ENCODE measurements at places on chromosomes 4 and X.

GRCh38 chr4:1864076-1865008, 6.9 kb upstream of the NSD2 start:
- no peak for DNase-seq

- no peak for DNase-seq
Measured at GRCh38 chr4:122017296-122017695, 65.4 kb upstream of the TRPC3 start.

- no peak for DNase-seq
Measured at GRCh38 chrX:119374736-119375135, 24.4 kb upstream of the SLC25A43 start.

DNA sequence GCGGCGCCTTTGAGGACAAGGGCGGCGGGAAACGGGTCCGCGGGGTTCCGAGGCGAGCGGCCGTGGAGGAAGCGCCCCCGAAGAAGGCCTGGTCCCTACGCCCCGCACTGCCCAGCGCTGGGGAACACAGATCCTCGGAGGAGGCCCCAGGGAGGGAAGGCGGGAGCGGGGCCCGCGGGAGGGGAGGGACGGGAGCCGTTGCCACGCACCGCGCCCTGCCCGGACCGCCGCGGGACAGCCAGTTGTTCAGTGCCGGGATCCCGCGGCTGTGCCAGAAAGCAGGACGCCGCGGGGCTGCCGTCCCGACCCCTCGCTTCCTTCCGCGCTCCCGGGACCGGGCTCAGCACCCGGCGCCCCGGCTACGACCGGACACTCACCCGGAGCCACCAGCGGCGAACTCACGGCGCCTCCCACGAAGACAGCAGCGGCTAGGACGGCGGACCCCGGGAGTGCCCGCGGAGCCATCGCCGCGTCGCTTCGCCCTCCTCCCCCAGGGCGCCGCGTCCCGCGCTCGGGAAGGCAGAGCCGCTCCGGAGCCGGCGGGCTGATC, 278 bp downstream of the RELL1 start:
- DNase-seq, result peak; percentile 59

DNA sequence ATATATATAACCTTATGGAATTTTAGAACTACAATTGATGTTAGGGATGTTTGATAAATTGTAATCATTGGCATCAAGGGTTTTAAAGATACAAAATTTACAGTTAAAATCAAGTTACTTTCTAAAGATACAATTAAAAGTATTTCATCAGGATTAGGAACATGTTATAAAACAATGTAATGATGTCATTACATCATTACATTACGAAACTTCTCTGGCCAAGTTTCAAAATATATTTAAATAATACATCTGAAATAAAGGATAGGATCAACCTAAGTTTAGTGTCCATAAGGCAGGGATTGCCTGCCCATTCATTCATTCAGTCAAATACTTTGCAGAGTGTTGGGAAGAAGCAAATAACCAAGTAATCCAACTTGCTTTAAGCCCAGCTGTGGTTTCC, 75.1 kb downstream of the TENM3 start:
- DNase-seq, result no peak

DNA sequence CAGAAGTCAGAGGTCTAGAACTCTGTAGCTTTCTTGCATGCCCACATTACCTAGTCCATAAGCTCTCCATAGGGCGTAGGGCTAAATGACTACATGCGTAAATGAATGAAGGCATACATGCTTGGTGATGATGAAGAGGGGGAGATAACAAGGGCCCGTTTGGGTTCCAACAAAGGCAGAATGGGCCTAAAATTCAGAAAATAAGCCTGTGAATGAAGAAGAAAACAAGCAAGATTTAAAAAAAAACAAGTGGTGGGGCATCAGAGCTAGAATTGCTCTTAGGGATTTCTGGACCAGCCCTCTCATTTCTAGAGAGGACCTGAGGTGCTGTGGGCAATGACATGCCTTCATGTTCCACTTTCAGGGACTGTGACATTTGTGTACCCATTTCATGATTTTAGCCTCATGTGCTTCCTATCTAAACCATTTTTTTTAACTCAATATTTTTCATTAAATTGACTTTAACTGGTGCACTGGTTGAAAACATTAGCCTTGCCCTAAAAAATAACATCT, 12.1 kb downstream of the GPRIN3 start:
- DNase-seq, result no peak

DNA sequence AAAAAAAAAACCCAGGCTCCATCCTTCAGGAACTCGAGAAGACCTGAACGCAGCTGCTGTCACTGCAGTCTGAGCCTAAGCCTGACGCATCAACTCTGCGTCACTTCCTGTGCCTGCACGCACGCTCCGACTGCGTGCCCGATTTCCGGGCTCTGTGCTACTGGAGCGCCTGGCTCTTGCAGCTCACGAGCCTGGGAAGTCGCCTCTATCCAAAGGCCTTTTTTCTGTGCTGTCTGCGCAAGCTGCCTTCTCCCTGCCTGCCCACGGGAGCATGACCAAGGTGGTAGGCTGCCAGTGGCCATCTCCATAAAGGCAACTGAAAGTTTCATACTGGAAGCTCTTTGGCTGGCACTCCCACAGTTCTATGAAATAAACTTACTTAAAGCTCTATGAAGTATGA, 9.9 kb upstream of the GASK1B start:
- DNase-seq, result no peak

- DNase-seq, result no peak
Measured at GRCh38 chr4:83283181-83283580, 1.4 kb downstream of the COQ2 start.

- no peak for DNase-seq
Measured at GRCh38 chr4:123790681-123791080, 394.1 kb downstream of the SPRY1 start.

GRCh38 chr4:15557786-15558550, 88.3 kb downstream of the CC2D2A start:
- DNase-seq, result no peak

GRCh38 chr4:14028862-14029261, 401.3 kb upstream of the BOD1L1 start:
- no peak for DNase-seq

DNA sequence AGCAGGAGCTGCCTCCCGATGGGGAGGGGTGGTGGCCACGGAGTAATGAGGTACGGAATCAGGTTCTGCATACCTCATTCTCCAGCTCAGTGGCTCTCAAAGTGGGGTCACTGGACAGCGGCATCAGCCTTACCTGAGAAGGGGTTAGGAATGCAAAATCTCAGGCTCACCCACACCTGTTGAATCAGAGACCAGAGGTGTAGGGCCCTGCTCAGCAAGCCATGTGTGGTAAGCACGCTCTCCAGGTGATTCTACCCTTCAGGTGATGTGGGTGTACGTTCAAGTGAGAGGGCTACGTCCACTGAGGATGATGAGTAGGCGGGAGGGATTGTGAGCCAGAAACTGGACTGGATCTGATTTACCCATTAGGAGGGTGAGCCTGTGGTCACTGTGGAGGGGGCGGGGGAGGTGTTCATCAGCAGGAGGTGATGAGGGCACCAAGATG, 65.8 kb downstream of the ANAPC4 start:
- DNase-seq, result no peak

DNA sequence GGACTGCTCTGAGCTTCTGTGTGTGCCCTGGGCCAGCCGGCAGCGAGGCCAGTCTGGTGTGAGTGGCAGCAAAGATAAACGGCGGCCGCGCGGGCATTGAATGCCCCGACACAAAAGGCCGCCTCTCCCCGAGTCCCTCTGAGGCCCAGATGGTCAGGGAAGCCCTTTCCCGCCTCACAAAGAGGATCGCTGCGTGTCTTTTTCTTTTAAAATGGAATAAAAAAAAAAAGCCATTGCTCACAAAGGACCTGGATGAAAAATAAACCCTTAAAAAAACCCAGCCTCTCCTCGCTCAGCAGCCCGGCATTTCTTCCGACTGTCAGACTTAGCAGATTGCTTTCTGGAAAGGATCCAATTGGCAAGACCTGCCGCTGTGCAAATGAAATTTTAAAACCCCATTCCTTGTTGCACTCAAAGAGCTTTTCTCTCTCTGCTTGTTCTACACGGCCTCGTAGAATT, 578.7 kb downstream of the BCOR start:
- no peak for DNase-seq

- DNase-seq, result no peak
Measured at GRCh38 chrX:1394731-1395501, 3.0 kb upstream of the SLC25A6 start.

DNA sequence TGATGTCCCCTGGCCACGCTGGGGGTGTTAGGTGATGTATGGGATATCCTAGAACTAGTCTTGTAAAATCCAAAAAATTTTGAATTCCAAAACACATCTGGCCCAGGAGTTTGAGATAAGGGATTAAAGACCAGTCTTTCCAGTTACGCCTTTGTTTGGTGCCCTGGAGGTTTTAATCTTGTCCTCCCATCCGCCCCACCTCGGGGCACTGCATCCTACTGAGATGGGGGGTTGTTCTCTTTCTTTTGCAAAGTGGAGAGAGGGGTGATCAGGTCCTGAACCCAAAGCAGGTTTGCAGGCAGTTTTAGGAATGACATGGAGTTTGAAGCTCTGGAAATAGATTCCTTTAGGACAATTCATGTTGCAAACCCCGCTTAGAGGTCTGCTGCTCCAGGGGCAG, 1.8 kb downstream of the SUV39H1 start:
- no peak for DNase-seq

DNA sequence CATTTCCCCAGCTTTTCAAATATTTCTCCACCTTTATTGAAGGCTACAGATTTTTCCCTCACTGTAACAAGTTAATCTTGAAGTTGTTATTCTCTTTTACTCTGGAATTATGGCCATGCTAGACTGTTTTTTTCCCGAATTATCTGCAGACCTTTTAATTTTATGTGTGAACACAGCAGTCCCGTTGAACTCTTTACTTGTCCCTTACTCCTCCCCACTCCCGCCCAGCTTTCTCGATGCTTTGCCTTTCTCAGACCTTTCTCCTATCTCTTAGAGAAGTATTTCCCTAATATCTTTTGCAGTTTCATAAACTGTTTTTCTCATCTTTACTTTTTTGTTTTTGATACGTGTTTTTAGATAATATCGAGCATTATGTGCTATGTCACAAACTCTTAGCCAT, 776 bp downstream of the CEP44 start:
- no peak for DNase-seq

GRCh38 chrX:16771483-16772398, 14.5 kb upstream of the TXLNG start:
- no peak for DNase-seq

Data from hepatic stellate cell (primary cell).